ENCODE measurements at places on chromosomes 3 and 15.

DNA sequence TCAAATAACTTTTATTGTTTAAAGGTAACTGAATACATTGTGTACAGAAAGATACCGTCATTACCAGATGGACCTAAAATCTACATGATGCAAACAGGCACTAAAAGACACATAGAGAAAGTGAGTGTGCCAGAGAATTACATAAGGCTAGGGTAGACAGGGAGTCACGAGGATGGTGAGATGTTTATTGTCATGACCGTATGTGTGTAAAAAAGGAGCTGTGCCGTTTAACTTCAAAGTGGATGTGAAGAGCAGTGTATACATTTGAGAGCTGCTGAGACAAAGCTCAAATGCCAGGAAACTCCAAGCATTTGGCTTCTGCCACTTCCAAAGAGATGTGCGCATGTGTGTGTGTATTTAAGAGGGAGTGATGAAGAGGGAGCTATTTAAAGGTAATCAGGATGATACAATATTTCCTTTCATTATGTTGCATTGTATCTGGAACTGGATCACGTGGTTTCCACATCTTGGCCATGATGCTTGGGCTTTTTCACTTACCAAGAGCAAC is 51.4 kb upstream of the IGF1R start:
- no peak for DNase-seq

DNA sequence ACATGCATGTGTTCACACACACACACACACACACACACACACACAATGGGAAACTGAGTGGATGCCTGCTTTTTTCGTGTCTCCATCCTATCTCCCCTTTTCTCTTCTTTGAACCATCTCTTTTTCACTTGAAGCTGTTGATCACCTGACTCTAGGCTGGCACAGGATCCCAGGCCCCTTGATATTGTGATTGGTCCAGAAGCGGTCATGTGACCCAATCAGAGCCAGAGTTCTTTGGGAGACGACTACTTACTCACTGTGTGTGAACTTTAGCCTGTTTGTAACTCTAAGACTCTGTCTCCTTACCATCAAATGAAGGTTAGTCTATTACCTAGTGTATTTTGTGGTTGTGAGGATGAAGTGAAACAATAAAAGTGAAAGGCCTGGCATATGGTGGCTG is 172.9 kb downstream of the ADAMTS9 start:
- no peak for DNase-seq

DNA sequence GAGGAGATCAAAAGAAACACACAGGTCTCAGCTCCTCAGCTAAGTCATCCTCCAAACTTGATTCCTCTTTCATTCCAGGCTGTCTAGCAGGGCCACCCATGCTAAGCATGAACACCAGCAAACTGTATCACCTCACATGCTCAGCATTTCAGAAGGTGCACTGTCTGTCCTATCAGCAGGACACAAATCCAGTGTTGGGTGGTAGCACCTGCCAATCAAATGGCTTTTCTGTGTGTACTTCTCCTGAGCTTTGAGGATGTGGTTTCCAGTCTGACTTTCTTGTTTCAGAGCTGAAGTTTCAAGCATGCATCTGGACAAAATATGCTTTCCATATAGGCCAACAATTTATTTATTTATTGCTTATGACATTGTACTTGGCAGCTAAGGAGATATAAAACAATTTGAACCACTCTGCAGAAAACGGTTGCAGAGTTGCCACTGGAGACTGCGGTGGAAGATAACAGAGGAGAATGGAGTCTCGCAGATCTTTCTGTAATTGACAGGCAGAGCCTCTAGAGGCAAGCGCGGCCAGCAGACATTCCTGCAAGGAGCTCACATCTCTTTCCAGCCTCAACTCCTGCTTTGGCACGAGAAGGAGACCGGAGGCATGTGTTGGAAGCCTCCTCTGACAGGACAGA is 167.1 kb upstream of the WNT5A start:
- DNase-seq = no peak

- DNase-seq = no peak
These were observed 100.9 kb downstream of the PGPEP1L start for GRCh38 chr15:98906712-98907083.

- DNase-seq = no peak
These were observed 305.6 kb upstream of the STT3B start for GRCh38 chr3:31227131-31227562.

DNA sequence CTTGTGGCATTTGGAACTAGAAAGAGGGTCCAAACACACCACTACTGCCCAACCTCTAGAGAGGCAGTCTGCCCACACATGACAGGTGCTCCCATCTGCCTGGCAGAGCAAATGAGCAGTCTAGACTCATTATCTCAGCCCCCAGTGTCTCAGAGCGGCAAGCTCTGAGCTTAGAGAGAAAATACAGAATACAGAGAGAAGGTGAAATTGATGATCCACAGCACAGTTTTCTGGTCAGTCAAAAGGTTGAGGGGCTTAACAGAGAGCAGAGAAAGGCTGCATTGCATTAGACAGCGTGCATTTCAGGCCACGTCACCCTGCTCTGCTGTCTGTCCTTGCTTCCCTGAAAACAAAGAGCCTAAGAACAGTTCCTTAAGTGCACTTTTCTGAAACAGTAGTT is 135.1 kb downstream of the KCNMB2 start:
- DNase-seq = no peak

DNA sequence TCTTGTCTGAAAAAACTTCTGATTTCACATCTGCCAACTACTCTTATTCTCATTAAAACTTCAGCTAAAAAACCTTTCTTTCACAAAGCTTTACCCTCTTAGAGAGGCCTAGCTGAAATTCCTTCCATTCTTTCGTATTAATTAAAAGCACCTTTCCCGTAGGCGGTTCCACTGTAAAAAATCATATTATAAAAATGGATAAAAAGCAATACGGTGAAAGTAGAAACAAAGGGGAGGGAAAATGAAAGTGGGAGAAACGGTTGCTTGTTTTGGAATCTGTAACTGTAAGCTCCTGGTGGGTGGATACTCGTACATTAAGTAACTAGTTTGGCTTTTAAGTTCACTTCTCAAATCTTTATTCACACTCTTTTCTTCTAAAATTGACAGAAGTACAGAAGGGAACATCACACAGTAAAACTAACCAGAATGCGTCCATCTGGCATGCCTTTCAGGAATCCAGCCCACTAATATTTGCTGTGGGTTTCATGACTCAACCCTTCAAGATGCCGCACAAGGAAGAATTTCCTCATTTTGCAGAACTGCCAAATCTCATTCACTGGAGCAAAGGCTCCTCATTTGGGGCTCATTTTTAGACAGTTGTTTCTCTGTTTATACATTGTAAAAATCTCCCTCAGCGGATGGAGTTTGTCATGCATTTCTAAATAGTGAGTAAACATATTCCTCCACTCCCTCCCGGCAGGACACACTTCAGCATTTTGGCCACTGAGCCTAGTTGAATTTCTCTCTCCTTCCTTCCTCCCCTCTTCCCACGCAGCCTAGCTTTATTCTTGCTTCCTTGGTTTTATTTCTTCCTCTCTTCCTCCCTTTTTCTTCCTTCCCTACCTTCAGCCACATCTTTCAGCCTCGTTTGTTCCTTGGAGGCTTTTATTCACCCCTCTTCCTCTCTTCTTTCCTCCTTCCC is 419.5 kb upstream of the NAALADL2 start:
- no peak for DNase-seq

DNA sequence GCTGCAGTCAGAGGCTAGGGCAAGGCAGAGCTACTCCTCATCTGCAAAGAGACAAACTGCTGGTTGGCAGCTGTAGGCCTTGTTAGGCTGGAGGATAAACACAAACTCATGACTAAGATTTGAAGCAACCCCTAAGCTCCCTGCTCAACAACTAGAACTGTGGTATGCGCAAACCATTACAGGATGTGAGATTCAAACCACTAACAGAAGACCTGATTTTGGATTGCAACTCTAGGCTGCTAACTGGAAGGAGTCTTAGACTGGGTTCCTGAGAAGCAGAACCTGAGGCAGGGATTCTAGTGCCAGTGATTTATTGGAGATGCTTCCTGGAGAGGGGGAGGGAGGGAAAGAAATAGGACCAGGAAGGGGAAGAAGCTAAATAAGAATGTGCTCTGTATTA is 22.5 kb downstream of the CCR4 start:
- no peak for DNase-seq

DNA sequence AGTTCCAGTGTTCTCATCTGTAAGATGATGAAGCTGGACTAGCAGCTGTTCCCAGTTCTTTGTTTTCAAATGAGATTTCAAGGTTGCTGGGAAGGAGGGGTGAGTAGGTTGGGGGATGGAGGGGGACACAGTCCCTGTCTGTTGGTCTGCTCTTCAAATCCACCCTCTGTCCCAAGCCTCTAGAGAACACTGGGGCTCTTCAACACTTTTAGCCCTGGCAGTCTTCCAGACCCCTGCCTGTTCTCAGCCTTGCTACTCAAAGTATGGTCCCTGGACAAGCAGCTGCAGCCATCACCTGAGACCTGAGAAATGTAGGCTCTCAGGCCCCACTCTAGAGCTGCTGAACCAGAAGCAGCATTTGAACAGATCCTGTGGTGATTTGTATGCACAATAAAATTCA is 41.3 kb downstream of the NEK11 start:
- no peak for DNase-seq

- DNase-seq = no peak
These were observed 39.9 kb upstream of the ULK4 start for GRCh38 chr3:42001777-42002176.

GRCh38 chr3:184382326-184383032 is 2.6 kb downstream of the CHRD start:
- no peak for DNase-seq

- DNase-seq = no peak
These were observed 59.6 kb downstream of the C3orf38 start for GRCh38 chr3:88209356-88209755.

DNA sequence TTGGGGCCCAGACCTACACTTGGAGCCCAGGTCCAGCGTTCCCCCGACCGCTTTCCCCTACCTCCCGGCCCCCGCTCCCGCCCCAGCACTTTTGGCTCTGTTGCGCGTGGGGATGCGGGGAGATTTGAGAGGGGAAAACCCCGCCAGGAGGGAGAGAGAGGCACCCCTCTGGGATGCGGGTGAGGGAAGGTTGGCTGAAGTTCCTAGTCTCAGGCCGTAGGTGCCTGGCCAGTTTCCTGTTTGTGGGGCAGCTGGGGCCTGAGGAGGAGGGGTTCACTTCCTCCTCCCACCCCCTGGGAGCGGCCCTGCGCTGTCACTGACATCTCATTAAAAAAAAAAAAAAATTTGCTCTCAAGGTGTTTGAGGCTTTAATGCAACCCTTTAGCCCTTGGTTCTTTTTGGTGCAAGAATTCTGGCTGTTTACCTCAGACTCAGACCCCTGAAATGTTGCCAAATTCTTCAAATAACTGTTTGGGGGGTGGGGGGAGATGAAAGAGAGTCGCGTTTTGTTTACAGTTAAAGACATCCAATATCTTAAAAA is 2.6 kb downstream of the FAM43A start:
- no peak for DNase-seq

GRCh38 chr15:47409038-47409437 is 308.3 kb upstream of the SEMA6D start:
- DNase-seq = peak; percentile 34

DNA sequence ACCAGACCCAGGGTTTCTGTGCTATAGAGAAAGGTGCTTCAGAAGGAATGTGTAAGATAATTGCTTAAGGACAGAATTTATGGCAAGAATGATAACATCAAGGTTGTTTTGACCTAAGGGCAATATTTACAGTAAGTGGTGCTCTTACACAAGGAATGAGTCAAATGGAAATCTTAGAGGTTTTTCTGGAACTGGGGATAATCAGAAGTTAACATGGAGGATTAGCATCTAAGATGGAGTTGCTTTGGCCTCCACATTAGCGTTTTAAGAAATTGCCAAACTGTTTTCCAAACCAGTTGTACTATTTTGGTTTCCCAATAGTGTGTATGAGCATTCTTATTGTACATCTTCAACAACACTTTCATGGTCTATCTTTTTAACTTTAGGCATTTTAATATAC is 3.1 kb downstream of the WDR93 start:
- no peak for DNase-seq

DNA sequence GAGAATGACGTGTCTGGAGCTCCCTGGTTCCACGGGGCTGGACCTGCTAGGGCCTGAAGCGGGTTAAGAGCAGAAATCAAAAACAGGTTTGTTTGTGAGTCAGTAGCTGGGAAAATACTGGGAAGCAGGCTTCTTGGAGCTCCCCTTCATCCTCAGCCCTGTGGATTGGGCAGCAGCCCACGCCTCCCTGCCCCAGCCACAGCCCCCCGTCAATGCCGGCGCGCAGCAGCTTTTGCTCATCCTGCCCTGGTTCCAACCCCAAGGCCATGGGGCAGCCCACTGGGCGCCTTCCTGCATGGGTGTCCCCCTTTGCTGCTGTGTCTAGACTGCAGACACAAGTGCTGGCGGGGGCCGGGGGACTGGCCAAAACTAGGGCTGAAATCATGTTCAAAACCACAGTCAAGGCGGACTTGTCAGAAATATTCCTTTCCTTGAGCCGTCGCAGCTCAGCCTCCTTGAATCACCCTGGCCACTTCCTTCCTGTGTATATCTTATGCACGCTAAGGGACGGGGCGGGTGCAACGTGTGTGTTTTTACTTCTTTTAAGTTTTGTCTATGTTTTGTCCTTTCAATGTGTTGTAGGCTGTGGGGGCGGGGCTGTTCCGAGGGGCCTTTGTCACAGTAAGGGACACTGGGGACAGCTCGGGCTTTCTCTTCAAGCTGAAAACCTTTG is 108.1 kb downstream of the KLF13 start:
- no peak for DNase-seq

- DNase-seq = no peak
These were observed 67.6 kb downstream of the SLC6A11 start for GRCh38 chr3:10883478-10884234.

DNA sequence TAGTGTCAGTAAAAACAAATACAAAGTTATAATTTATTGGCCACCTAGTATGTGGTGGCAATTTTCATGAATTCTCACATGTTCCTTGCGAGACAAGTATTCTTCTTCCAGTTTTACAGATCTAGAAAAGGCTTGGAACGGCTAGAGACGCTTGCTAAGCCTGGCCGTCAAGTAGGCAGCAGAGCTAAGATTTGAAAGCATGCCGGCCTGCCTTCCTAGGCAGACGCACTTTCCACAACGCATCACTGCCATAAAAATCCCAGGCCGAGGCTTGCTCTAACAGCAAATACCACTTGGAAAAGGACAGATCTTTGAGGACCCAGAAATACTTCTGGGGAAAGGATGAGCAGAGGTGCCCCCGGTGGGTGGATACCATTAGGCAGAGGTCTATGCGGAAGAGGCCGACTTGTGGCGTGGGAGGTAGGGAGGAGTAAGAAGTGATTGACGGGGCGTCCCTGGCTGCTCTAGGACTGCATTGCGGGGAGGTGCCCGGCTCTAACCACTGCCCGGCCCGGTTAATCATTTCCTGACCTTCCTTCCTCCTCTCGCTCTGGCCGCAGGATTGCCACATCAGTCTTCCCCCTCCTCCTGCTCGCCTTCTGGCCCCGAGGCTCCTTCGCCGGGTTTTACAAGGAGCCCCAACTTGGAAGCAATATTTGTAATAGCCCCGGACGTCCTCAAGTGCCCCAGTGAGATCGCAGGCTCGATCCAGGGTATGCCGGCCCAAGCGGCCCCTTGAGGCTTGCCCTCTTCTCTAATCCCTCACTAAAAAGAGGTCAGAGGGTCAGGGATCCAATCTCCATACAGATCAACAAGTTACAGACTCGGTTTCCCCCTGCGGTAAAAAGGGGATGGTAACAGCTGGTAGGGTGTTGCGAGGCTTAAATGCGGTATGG is 1.3 kb upstream of the USP3 start:
- no peak for DNase-seq
